Mammary epithelial cell (primary cell): ENCODE measurements at places on chromosomes 3 and 15.

GRCh38 chr15:39304201-39304841 lies 276.6 kb upstream of the THBS1 start:
- DNase-seq = peak; percentile 78

GRCh38 chr15:91465696-91466095 lies 365.6 kb downstream of the SV2B start:
- DNase-seq = peak; percentile 32

GRCh38 chr3:138686771-138687221 lies 78.2 kb downstream of the FAIM start:
- peak; percentile 7 for DNase-seq

GRCh38 chr3:149879872-149880271 lies 66.9 kb downstream of the RNF13 start:
- DNase-seq = peak; percentile 49

GRCh38 chr3:30642849-30643361 lies 36.5 kb downstream of the TGFBR2 start:
- no peak for DNase-seq

DNA sequence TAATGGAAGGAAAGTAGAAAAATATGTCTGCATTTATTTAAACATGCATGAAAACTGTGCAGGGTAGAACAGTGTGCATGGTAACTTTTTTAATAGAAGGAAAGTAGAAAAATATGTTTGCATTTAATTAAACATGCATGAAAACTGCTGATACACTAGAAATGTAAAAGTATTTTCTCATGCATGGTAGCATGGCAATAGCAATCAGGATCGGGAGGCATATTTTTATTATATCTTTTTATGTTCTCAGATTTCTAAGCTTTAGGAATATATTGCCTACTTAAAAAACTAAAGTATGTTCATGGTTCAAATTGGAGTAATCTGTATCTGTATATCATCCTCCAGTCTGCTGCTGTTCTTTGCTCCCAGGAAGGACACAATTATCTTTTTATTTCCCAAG lies 1468.9 kb upstream of the GBE1 start:
- DNase-seq = no peak

DNA sequence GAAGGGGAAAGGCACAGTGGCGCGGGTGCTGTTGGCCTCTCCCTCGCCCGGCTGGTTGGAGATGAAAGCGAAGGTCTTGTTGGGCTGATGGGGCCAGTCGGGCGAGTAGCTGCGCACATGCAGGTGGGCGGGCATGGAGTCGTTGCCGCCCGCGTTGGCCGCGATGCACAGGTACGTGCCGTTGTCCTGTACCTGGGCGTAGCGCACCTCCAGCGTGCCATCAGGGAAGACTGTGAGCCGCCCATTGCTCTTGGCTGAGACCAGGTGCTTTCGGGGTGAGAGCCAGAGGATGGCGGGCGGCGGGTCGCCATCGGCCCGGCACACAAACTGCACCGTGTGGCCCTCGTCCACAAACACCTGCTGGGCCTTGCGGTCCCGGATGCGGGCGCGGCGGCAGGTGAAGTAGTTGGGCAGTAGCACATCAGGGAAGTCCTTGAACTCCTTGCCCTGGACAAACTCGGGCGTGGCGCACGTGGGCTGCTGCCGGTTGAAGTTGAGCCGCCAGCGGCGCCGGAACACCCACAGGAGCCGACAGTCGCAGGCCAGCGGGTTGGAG lies 18.4 kb downstream of the LINGO1 start:
- no peak for DNase-seq

GRCh38 chr3:34531156-34531555 lies 732.7 kb downstream of the PDCD6IP start:
- no peak for DNase-seq

- DNase-seq = no peak
Observed at GRCh38 chr3:159634483-159634882, 354.2 kb upstream of the IL12A start.

GRCh38 chr3:535566-536416 lies 339.2 kb downstream of the CHL1 start:
- DNase-seq = peak; percentile 54

- no peak for DNase-seq
Observed at GRCh38 chr3:135987661-135988060, 22.1 kb downstream of the PPP2R3A start.

DNA sequence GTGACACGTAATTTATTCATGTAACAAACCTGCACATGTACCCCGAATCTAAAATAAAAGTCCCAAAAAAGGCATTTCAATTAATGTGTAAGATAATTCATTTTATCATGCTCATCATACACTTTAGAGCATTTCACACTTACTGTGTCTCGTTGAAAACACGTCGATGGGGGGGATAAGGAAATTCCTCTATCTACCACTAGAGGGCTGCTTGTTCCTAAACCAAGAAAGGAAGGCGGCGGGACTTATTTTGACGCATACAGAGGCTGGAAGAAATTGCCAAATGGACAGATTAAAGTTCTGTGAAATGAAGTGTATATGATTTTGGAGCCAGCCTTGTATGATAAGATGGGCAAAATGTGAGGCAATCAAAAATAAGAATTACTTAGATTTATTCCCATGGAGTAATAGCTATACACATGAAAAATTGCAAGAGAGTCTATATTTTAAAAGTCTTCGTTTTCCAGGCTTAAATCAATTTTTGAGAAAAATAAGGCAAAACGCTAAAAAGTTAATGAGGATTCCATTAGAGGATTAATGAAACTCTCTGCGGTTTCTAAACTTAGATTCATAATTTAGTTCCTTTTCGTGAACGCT lies 346.8 kb downstream of the CNTN3 start:
- peak; percentile 46 for DNase-seq

- peak; percentile 60 for DNase-seq
Observed at GRCh38 chr3:53881691-53882593, at the start of gene ACTR8. TSS of gene ACTR8 (minus strand) at chr3:53882152. CDS start at chr3:53882101, 51 bp downstream.

DNA sequence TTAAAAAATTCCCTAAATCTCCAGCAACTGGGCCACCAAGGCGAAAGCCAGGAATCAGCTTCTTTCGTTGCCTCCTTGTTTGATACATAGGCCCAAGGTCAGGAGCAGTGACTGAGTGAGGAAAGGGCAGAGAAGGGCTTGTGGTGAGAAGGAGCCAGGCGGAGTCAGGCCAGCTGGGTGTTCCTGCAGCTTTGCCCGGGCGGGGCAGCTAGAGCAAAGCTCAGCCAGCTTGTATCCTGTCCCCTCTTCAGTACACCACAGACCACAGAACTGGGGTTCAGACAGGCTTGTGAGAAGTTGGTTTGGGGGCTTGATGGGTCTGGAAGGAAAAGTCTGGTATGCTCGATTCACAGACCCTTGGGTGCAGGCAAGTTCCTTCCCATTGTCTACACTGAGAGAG lies 52.6 kb downstream of the CCK start:
- no peak for DNase-seq

DNA sequence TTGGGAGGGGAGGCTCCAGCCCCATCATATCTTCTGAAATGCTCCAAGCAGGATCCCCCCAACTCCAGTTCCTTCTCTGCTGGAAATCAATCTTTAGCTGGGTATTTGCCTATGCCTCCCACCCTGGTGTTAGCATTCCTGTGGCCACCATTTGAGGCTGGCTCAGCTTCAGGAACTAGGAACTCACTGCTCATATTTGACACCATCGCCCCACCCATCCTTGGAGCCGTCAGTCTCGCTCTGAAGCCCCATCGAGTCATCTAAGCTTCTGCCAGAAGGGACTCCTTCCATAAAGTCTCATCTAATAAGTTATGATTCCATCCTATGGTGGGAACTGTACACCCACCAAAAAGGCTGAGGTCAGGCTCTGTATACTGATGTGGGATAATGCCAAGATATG lies 26.4 kb downstream of the PRKCD start:
- no peak for DNase-seq

DNA sequence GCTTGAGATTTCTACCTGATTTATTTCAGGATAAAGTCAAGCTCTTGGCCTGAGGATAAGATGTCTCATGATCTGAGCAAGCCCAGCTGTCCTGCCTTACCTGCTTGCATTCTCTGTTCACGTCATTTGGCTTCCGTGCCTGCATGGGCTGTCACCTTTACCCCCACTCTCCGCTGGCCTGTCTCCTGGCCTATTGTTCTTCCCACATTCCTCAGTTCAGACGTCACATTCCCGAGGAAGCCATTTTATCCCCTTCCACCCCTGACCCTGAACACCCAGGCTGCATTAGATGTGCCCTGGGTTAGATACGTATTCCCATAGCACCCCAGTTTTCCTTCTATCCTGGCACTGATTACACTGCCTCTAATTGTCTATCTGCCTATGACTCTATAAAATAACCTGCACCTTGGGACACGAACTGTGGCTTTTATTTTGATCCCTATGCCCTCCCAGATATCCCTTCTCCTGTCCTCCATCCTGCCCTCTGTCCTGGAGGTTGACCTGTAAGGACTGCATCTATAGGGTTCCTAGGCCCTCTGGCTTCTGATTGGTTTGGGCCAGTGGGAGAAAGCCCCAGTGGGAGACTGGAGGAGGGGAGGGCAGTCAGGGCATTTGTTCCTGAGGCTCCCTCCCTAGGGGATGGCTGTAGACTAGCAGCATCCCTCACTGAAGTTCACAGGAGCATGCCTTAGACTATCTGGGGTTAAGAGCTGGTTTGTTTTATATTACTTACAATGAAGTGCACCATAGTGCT lies 19.2 kb upstream of the UBE2Q2 start:
- DNase-seq = no peak

DNA sequence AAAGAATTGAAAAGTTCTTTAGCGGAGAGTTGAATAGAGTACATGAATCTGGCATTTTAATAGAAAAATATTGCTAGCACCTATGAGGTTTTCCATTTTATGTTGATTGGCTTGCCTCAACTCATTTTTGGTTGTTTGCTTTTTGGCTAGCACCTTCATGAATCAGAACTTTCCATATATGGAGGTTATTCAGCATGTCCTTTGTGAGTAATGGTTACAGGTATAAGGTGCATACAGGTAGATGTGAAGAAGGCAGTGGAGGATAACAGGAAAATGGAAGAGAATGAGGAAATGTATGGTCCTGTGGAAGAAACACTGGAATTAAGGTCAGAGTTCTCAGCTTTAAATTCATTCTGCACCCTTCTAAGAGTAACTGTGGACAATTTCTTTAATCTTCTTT lies 98.1 kb upstream of the GBE1 start:
- no peak for DNase-seq

- peak; percentile 90 for DNase-seq
Observed at GRCh38 chr15:39411102-39411989, 169.5 kb upstream of the THBS1 start.

GRCh38 chr3:25663869-25664811 lies 567 bp downstream of the TOP2B start:
- DNase-seq = peak; percentile 57

DNA sequence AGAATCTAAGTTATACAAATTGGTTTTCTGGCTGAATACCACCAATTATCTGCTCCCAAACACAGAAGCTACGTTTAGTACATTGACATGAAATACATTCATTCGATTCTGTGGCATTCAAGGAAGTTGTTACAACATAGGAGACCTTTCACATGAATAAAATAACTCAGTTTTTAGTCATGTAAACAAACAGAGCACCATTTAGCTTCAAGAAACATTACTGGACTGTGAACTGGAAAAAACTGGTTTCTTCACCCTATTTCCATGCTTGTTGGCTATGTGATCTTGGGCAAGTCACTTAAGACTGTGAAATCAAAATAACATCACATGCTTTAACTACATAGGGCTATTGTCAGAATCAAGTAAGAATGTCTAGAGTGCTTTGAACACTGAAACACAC lies 46.2 kb downstream of the NRG4 start:
- peak; percentile 48 for DNase-seq

DNA sequence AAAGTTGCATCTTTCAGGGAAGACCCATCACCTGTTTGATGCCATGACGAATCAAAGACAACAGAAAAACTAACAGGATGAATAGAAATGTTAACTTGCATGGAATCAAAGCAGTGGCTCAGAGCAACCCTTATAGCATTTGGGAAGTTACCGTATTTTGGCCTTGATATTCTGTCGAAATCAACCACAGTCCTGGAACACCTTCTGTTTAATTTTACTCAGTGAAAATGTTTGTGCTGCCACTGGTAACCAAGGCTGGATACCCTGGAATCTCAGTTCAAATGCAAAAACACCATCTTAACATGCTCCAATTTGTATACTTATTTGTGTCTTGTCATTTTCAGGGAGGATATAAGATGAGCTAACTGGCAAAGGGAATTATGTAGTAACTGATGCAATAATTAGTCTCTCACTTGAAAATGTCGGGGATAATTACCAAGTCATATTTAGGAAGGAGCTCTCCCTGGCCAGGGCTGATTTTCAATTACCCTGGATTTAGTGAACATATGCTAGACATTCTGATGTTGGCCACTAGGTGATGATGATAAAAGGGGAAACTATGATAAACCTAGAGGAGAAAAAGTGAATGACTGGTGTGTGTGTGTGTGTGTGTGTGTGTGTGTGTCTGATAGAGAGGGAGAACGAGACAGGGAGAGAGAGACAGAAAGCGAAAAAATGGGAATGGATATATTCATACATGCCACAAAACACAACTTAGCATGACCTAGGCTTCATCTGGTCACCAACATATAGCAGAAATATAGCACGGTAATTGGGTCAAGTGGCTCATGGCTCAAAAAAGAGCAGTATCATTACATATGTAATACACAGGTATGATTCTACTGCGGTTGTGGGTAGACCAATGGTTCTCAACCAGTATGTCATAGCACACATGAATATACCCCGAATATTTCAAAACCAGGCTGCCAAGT lies 19.0 kb upstream of the PRICKLE2 start:
- DNase-seq = no peak

- peak; percentile 23 for DNase-seq
Observed at GRCh38 chr3:47024932-47025331, 45.5 kb downstream of the NBEAL2 start.

- DNase-seq = no peak
Observed at GRCh38 chr3:191306428-191306827, 22.8 kb upstream of the CCDC50 start.

DNA sequence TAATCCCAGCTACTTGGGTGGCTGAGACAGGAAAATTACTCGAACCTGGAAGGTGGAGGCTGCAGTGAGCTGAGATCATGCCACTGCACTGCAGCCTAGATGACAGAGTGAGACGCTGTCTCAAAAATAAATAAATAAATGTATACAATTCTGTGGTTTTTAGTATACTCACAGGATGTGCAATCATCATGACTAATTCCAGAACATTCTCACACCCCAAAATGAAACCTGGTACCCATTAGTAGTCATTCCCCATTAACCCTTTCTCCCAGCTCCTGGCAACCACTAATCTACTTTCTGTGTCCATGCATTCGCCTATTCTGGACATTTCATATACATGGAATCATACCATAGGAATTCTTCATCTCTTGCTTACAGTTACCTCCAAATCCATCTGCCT lies 44.5 kb downstream of the LRRFIP2 start:
- peak; percentile 77 for DNase-seq

DNA sequence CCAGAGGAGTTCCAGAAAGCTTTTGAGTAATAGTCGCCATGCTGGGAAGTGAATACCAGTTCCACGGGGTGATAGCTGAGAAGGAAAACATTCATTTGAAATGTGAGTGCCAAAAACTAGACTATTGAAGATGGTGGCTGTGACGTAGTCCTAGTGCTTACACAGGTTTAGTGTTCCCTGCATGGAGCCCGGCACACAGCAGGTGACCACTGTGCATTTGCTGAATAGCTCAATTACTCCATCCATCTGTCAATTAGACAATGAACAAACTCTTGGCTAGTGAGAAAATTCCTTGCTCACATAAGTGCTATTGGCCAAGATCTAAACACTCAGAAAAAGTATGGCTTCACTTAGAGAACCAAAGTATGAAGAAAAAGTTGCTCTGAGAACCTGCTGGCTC lies 448.1 kb upstream of the WNT5A start:
- no peak for DNase-seq
